CD4-positive, alpha-beta T cell treated with Interferon alpha-2 for 1 hour (primary cell): ENCODE measurements at places on chromosomes 6 and 20.

DNA sequence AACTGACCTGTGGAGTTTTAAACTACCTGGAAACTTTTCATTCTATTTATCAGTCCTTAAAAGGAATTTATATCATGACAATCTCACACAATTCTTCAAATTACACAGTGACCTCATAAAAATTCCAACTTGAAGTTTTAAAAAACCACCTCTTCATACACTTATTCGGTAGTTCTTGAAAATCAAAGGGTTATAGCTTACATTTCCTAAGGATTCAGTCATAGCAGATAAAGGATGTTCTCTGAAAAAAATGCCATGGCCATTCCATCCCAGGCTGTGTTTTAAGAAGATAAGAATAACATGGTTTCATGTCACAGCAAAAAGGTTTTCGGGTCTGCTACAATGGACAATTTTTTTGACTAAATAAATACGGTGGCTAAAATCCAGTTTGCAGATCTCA is 41.2 kb downstream of the GOPC start:
- no peak for DNase-seq

DNA sequence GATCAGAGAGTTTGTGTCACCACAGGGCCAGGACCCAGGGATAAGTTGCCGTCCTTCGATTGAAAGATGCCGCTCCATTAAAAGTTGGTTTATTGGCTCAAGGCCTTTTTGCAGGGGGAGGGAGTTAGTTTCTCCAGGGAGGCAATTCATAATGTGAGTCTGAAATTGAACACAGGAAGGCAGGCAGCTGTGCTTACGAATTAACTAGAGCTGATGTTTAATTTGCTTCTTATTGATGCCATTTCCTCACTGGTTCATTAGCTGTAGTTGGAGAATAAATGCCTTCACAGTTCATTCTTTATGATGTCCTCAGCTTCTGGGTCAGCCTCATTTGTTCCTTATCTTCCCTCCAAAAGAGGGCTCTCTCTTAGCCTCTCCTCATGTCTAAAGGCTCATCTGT is 113.2 kb upstream of the PTPRT start:
- DNase-seq = no peak

DNA sequence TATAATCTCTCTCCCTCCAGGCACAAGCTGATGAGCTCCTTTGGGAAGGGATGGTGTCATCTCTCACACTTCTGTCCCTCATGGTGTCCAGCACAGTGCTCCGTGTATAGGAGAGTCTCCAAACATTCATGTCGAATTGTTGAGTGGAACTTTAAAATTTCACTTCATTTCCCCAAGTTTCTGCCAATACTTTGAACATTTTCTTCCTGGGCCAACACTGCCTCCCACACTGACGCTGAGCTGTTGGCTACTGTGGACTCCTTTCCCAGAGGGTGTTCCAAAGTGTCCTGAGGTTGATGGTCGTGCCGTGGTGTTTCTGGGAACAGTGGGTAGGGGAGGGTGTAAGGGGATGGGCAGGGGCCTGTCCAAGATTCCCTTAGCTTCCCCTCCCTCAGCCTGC is 122.7 kb downstream of the TIAM2 start:
- DNase-seq = no peak

DNA sequence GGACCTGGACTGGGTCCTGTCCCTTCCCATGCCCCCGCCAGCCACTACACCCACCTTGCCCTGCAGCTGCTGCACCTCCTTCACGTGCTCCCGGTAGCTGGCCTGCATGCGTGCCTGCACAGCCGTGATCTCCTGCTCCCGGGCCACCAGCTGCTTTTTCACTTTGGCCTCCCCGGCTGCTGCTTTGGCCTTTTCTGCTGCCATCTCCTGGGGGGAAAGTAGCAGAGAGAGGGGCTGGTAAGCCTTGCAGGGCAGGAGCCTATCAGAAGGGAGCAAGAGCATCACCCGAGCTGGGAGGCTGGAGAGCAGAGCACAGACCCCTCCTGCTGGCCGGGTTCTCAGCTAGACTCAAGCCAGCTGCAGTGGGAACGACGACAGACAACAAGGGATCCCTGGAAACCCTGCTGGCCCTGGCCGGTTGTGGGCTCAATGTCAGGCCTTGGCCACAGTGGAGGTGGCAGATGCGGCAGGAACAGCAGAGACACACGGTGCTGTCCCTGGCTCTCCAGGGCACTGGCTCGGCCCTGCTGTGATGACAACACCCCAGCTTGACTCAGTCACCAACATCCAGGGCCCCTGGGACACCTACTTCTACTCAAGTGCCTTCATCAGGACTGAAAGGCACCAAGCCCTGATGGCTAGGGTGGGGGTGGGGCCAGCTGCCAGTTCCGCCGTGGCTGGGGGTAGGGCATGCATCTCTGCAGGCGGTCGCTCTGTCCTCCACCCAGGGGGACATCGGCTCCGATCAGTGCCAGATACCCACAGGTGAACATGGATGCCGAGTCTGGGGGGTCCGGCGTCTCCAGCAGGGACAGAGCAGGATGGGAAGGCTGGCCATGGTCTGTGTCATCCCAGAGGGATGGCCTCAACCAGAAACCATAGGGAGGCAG is 45.3 kb downstream of the RRBP1 start:
- DNase-seq = no peak

DNA sequence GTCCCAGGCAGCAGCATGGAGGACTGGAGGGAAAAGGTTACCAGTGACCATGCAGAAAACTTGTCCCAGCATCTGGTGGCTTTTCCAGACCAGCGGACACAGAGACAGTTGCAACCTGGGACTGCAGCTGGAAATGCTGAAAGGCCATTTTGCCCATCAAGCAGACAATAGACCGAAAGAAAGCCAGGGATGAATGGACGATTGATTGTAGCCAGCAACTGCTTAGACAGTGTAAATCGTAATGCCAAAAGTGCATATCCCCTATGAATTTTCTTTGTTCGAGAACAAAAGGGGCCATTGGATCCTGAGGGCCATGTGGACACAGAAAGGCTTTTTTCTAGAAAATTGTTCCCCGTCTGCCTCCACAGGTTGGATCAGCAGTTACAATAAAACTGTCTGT is 115.7 kb downstream of the MBOAT1 start:
- no peak for DNase-seq

GRCh38 chr6:35955970-35956369 is 35.1 kb upstream of the SRPK1 start:
- DNase-seq = no peak
